ENCODE measurements at places on chromosomes 3 and 15. TPM values are rescaled to one million over a fixed set of nuclear protein-coding genes. Genes with fewer than 3 reads are reported as not detected.

Gene CADM2
- total RNA-seq: 0.29 TPM

Gene GOLGA8J
- 0.37 TPM for total RNA-seq

DNA sequence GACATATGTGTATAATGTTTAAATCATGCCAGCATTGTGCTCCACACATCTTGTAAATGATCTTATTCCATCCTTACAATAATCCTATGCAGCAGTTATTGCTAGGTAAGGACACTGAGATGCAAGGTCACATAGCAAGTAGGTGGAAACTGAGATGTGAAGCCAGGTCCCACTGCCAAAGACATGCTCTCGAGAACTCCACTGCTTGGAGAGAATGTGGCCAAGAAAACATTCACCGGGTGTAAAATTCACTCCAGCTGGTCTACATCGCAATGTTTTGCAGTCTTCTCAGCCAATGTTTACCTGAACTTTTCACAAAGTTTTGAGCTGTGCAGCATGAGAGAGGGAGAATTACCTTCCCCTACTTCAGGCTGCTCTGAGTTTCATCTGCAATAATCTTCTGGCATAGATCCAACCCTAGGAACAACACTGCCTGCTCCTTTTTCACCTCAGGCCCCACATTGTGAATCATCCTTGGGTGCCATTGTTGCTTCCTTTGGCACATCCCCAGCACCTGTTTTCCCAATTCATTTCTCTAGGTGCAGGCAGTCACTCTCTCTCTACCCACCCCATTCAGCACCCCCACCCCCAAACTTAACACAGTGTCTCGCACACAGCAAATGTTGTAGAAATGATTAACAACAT is 53.5 kb upstream of the PRTG start:
- H3K4me1 ChIP-seq: no peaks in the 10 kb centered on the region
- no peaks in the 10 kb centered on the region for H3K36me3 ChIP-seq
- DNase-seq: no peak
- no peak overlapping the region for H3K27ac ChIP-seq
- H3K27me3 ChIP-seq: no peaks in the 10 kb centered on the region

GRCh38 chr3:118963711-118964110 is 70.9 kb downstream of the IGSF11 start:
- no peak overlapping the region for H3K4me3 ChIP-seq
- H3K36me3 ChIP-seq: no peaks in the 10 kb centered on the region
- no peaks in the 10 kb centered on the region for H3K27me3 ChIP-seq

GRCh38 chr3:33395900-33396299 is 44.3 kb downstream of the UBP1 start:
- DNase-seq: no peak
- H3K4me1 ChIP-seq: no peaks in the 10 kb centered on the region
- H3K4me3 ChIP-seq: no peak overlapping the region
- H3K27ac ChIP-seq: no peak overlapping the region

- DNase-seq: no peak
- H3K4me3 ChIP-seq: no peak overlapping the region
Observed at GRCh38 chr3:3726549-3726948, 72.7 kb upstream of the LRRN1 start.

Gene AGBL1
- total RNA-seq: not detected

DNA sequence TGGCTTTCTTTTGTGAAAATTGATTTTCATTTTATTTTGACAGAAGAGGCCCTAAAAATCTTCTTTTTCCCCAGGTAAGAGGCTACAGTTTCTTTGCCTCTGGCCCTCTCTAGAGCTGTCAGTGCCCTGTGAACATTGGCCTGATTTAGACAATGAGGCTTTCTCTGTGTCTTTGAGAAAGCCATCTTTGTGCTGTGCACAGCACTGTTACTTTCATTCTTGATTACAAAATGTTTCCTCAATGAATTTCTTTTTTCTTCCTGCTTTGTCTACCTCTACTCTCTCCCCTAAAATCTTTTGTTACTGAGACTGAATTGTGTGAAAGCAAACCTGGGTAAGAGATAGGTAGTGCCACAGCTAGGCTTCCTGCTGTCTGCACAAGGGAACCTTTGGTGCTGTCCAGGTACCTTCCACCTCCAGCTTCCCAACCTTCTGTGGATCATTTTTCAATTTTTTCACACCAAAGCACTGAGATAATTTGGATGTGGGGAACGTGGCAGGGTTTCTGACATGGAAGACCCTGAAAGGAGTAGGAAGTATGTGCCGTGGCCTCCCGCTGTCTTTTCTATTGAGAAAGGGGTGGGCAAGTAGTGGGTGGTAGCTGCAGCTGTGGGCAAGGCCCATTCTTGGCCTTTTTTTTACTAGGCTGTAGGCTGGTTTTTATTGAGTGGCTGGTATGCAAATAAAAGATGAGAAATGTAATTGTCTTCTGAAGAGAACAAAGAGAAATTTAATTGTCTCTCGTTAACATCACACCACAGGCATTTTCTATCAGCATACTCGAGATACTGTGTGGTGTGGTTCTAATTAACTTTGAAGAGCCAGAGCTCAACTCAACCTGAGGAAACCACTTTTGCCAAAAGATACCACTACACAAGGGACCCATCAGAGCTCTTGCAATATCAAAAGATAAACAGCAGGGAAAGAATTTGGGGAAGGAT is 21.0 kb downstream of the RAB8B start:
- no peaks in the 10 kb centered on the region for H3K27me3 ChIP-seq
- H3K36me3 ChIP-seq: no peaks in the 10 kb centered on the region
- DNase-seq: no peak

- no peak overlapping the region for H3K27ac ChIP-seq
- DNase-seq: no peak
- no peak overlapping the region for H3K4me3 ChIP-seq
- no peaks in the 10 kb centered on the region for H3K4me1 ChIP-seq
- H3K36me3 ChIP-seq: no peaks in the 10 kb centered on the region
Observed at GRCh38 chr3:157499342-157499963, 3.8 kb downstream of the VEPH1 start.

- no peaks in the 10 kb centered on the region for H3K4me1 ChIP-seq
- no peaks in the 10 kb centered on the region for H3K36me3 ChIP-seq
- no peak for DNase-seq
- H3K4me3 ChIP-seq: no peak overlapping the region
- no peak overlapping the region for H3K27ac ChIP-seq
- no peaks in the 10 kb centered on the region for H3K27me3 ChIP-seq
Observed at GRCh38 chr15:52683580-52683979, 4.4 kb upstream of the ATOSA start.

- H3K27me3 ChIP-seq: no peaks in the 10 kb centered on the region
- H3K4me3 ChIP-seq: no peak overlapping the region
Observed at GRCh38 chr3:122890077-122890719, 95.3 kb downstream of the SLC49A4 start.

Gene FMN1
- total RNA-seq: 3.8 TPM

Gene FEM1B
- total RNA-seq: 49.2 TPM
